ENCODE measurements at places on chromosomes 7 and 10.
A peak's percentile ranks its signal among the peaks of the same experiment; 100 is the strongest.

GRCh38 chr7:52285689-52286088, 749.7 kb upstream of the POM121L12 start:
- DNase-seq, result no peak

GRCh38 chr10:11448545-11449244, 162.8 kb downstream of the USP6NL start:
- DNase-seq, result peak; percentile 62

DNA sequence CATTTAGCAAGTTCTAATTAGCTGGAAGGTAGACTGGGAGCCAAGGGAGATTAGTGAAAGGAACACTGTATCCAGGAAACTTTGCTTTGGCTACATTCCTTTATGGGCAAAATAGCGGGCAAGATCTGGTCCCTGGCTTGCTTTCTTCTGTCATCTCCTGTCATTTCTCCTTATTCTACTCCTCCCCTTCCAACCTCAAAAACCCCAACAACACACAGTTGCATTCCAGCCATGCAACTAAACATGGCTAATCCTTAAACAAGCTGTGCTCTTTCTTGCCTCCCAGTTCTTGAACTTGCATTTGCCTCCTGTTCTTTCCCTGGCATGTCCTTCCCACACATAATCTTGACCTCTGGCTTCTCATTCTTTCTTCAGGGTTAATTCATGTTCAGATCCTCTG, 59.5 kb upstream of the CDCA7L start:
- DNase-seq, result no peak

- no peak for DNase-seq
These were observed 451.1 kb downstream of the SH2D4B start for GRCh38 chr10:80988755-80989154.

GRCh38 chr7:118583641-118584040, 359.1 kb downstream of the ANKRD7 start:
- DNase-seq, result no peak

GRCh38 chr7:153524070-153524601, 528.1 kb upstream of the DPP6 start:
- no peak for DNase-seq

DNA sequence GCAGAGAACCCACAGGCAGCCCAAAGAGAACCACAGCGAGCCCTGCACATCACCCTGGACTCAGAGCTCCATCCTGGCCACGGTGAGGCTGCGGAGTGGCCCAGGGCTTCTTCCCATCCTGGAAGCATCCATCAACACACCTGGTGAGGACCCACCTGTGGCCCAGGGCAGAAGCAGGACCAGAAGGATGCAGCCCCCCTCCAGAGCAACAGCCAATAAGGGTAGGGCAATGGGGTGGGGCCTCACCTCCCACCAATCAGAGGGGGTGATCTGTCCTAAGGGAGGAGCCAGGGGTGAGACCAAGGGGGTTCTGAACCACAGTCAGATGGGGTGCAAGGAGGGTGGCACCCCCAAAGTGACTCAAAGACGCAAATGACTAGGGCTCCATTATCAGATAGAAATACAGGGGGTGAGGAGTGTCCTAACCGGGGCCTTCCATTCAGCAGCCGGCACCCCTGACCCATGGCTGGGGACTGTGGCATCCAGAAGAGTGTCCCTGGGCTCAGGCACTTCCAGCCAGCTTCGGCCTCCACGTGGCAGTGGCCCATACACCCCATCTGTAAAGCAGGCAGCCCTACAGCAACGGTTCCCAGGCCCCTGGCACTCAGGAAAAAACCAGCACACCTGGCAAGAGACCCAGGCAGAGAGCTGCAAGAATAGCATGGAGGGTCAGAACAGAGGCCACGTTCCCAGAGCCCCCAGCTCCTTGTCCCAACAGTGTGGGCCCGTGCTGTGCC, 36.9 kb downstream of the STK32C start:
- DNase-seq, result no peak

GRCh38 chr10:132554053-132554990, 16.7 kb downstream of the INPP5A start:
- DNase-seq, result no peak

All from germinal center (tissue), 1 donor.